Fibroblast of the aortic adventitia (primary cell): ENCODE measurements at places on chromosomes 5 and 9. TPM values are rescaled to one million over a fixed set of nuclear protein-coding genes. Genes with fewer than 3 reads are reported as not detected.

Gene CDO1
- total RNA-seq = 7.0 and 24.8 TPM in 2 replicates

DNA sequence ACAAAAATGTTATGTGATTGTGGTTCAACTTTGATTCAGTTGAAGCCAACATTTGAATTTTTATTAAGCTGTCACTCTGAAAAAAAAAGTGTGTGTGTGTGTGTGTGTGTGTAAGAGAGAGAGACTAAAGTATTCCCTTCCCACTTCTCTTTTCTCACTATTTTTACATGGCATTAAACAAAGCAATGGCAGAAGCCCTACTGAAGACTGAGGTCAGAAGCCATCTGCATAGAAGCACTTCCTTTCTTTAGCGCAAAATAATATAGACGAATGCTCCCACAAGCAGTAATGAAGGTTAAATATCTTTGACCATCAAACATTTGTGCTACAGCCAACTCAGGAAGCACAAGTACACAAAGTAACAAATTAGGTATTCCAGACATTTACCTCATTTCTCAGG lies 540.5 kb downstream of the KCTD16 start:
- no peak for DNase-seq

Gene ZFP62
- 14.7 and 19.4 TPM in 2 replicates for total RNA-seq

Gene ATP10B
- total RNA-seq = not detected in 2 replicates

DNA sequence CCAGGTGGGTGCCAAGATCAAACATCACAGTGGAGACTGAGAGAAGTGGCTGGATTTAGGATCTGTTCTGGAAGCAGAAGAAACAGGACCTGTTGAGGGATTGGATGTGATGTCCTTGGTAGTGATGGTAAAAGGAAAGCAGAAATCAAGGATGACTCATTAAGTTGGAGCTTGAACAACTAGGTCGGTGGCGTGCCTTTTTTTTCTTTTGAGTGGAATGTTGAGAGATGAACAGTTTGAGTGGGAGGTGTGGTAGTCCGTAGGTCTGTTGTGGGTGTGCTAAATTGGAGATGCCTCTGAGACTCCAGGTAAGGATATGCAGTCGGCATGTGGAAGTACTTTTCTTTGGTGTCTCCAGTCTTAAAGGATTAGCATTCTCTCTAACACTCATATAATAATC lies 92.1 kb upstream of the IL12B start:
- peak; percentile 26 for DNase-seq

Gene CDX1
- 0.18 and 0.65 TPM in 2 replicates for total RNA-seq

DNA sequence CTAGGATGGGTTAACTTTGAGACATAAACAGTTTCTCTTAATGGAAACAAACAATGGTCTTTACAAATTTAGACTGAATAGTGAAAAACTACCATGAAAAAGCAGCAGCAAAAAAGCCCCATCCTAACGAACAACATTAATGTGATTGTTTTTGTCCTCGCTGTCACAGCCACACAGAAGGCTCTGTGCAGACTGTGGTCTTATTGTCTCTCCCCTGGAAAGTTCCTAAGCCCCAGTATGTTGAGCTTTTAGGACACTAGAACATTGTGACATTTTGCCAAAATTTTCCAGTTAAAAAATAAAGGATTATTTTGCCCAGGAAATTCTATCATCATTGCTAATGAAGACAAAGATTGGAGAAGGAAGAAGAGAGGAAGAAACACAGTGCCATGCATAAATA lies 12.6 kb upstream of the SOWAHA start:
- no peak for DNase-seq

- no peak for DNase-seq
These were observed 46.4 kb upstream of the CHD1 start for GRCh38 chr5:98975223-98975622.

- no peak for DNase-seq
These were observed 249.0 kb upstream of the ADRA1B start for GRCh38 chr5:159667286-159667685.

GRCh38 chr5:77751328-77752023 lies 24.7 kb downstream of the TBCA start:
- no peak for DNase-seq

Gene ZNF658
- 2.2 and 6.4 TPM in 2 replicates for total RNA-seq

Gene MARCOL
- not detected in 2 replicates for total RNA-seq

GRCh38 chr9:4397917-4398316 lies 92.4 kb upstream of the SLC1A1 start:
- peak; percentile 63 for DNase-seq

DNA sequence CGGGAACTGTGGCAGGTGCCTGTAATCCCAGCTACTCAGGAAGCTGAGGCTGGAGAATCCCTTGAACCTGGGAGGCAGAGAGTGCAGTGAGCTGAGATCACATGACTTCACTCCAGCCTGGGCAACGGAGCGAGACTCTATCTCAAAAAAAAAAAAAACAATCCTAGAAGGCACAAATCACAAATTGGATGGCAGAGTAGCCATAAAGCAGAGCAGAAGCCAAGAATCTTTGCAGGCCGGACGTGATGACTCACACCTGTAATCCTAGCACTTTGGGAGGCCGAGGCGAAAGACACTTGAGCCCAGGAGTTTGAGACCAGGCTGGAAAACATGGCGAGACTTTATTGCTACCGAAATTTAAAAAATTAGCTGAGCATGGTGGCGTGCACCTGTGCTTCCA lies 9.2 kb upstream of the FUBP3 start:
- DNase-seq = peak; percentile 27

- DNase-seq = no peak
These were observed 106.1 kb upstream of the FSTL4 start for GRCh38 chr5:133718457-133718856.

GRCh38 chr5:73088026-73088425 lies 32.3 kb upstream of the TMEM171 start:
- no peak for DNase-seq

DNA sequence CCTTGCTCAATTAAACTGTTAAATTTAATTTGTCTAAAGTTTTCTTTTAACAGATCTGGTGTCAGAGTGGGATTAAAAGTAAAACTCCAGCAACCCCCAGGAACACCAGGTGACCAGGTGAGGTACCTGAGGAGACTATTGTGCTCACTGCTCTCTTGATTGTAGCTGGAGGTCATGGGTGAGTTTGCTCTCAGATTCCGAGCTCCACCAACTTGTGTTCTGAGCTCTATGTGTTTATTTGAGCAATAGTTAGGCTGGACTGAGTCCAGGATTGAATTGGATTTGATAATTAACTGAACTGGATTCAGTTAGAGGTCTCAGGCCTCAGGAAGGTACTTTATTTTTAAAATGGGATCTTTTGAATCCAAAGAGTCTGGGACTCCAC lies 17.9 kb upstream of the SCGB3A2 start:
- DNase-seq = no peak

Gene TRIM32
- total RNA-seq = 31.5 and 33.5 TPM in 2 replicates

Gene KIF12
- not detected in 2 replicates for total RNA-seq

Gene CDH18
- 2.2 and 16.6 TPM in 2 replicates for total RNA-seq

Gene RASEF
- 0.27 and 0.41 TPM in 2 replicates for total RNA-seq

Gene IL4
- total RNA-seq = 0.36 TPM in 1 of 2 replicates, not detected in the other

Gene ZNF474
- 0.09 TPM in 1 of 2 replicates, not detected in the other for total RNA-seq

GRCh38 chr5:178595150-178595549 lies 5.0 kb upstream of the COL23A1 start:
- no peak for DNase-seq

- DNase-seq = no peak
These were observed 1.1 kb upstream of the TENT4A start for GRCh38 chr5:6712142-6712576.

Gene GRIN1
- not detected in 2 replicates for total RNA-seq

- DNase-seq = no peak
These were observed 183.9 kb downstream of the GRIA1 start for GRCh38 chr5:153674356-153674755.

Gene PRDM9
- not detected in 2 replicates for total RNA-seq
